ENCODE measurements at places on chromosomes 6 and 20.

- no peak for DNase-seq
Measured at GRCh38 chr6:43489277-43490072, 12.1 kb downstream of the TJAP1 start.

- no peak for DNase-seq
Measured at GRCh38 chr6:82033631-82034211, 213.8 kb downstream of the IBTK start.

- DNase-seq: no peak
Measured at GRCh38 chr20:45850238-45850637, 7.0 kb downstream of the ACOT8 start.

- DNase-seq: no peak
Measured at GRCh38 chr6:54856129-54856528, 9.6 kb downstream of the FAM83B start.

- no peak for DNase-seq
Measured at GRCh38 chr20:25053255-25054031, 4.5 kb downstream of the ACSS1 start.

DNA sequence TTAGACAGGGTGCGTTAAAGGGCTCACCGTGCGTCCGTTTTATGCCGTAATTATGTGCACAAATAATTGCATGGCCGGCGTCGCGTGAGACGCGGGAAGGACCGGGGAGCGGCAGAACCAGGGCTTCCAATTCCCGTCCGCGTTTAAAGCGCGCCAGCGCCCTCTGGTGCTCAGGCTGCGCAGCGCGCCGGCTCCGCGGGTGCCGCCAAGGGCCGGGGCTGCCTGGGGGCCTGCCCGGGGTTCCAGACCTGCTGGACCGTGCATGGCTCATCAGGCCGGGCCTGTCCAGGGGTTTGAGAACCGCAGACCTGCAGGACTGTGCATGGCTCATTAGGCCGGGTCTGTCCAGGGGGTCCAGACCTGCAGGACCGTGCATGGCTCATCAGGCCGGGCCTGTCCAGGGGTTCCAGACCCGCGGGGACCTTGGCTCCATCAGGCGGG, 369.0 kb downstream of the THBS2 start:
- DNase-seq: peak; percentile 79

- DNase-seq: no peak
Measured at GRCh38 chr6:7742223-7742785, 16.4 kb downstream of the BMP6 start.

All from CD4-positive, alpha-beta T cell treated with Interleukin-10 for 1 hour (primary cell).